ENCODE measurements at places on chromosomes 12 and 14.

DNA sequence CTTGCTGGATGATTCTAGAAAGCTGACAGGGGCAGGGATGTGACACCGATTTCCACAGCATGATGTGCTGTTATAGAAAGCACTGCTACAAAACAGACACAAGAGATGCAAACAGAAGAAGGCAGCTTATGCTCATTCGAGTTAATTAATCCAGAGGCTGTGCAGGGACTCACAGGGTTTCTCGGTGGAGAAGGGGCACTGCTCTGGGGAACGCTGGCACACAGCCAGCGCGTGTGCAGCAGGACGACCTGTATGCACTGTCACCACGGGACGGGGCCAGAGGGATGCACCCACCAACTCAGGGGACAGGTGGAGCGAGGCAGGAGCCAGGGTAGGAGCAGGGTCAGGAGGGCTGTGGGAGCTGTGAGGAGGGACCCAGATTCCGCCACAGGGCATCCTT is 143.5 kb downstream of the RIMBP2 start:
- no peak for DNase-seq

DNA sequence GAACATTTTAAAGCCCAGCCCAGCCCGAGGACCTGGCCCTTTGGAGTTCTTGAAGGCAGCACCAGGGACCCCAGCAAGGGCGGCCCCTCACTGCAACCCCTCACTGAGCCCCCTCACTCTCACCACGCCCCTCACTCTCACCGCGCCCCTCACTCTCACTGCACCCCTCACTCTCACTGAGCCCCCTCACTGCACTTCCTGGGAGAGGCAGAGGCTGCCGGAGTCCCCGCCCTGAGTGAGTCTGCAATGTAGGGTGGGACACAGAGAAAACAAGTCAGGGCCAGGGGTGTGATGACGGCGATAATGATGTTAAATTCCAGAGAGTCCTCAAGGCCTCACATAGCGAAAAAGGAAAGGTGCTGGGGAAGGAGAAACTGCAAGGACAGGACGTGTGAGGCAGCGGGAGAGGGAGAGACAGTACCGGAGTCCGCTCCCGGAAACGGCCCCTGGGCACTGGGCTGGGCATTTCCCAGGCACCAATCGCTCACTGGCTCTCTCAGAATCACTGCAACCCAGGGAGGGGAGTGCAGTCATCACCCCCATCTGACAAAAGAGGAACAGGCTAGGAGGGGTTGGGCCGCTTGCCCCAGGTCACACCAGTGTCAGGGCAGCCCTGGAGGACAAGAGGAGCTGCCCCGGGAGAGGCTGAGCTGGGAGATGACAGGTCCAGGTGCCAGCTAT is 24.9 kb downstream of the CCDC88C start:
- no peak for DNase-seq

GRCh38 chr14:80678436-80678835 is 263.1 kb downstream of the CEP128 start:
- DNase-seq: no peak

GRCh38 chr12:59432057-59432456 is 163.8 kb upstream of the SLC16A7 start:
- no peak for DNase-seq

- peak; percentile 16 for DNase-seq
Measured at GRCh38 chr14:94548999-94549985, 11.9 kb upstream of the SERPINA4 start.

DNA sequence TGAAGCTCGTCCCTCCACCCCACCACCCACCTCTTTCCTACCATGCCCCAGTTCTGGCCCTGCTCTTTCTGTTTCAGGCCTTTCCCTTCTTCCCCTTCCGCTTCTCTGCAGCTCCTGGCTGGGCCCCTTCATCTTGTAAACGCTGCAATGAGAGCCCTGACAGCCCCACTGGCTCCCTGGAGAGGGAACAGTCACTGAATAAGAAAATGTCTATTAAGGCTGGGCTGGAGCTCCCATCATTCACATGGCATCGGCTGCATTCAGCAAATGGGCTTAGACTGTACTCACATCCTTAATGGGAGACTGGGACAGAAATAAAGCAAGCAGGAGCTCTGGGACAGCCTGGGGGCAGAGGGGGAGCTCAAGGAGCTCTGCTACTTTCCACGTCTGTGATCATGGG is 45.2 kb upstream of the TUNAR start:
- DNase-seq: no peak

DNA sequence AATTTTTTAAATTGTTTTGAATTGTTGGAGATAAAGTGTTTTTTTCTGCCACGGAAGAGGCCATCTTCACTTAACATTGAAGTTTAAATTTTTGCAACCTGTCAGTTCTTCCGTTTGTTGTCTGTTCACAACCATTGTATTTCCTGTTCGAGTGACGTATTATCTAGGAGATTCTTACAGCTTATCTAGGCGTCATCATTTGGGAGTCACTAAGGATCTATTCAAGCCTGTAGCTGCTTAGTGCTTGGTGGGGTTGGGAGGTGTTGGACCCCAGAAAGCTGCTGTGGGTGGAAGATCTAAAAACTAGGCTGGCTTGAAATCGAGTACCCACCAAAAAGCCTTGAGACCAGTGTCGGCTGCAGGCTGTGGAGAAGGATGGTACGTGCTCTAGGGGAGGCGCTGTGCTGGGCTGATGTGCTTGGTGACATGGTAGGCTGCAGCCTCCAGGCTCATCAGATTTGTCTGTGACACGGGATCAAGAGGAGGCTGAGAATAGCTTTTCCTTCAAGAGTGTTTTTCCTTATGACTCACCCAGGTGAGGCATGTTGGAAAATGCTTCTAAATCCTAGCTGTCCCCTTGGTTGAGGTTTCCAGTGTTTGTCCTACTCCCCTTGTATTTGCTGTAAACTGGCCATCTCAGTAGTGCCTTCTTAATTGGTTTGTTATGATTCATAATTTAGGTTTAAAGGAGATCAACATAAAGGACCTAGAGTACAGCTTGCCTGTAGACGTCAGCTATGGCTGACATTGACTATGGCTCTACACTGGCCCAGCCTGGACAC is 57.8 kb downstream of the ATG14 start:
- DNase-seq: no peak

- no peak for DNase-seq
Measured at GRCh38 chr14:93970965-93971634, 5.3 kb downstream of the ASB2 start.

DNA sequence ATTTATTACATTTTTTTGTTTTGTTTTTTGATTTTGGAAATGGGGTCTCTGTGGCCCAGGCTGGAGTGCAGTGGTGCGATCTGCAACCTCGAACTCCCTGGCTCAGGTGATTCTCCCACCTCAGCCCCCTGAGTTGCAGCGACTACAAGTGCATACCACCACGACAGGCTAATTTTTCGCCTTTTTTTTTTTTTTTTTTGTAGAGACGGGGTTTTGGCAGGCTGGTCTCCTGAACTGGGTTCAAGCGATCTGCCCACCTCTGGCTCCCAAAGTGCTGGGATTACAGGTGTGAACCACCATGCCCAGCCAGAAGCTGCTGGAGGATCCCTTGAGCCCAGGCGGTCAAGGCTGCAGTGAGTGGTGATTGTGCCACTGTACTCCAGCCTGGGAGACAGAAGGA is 2.3 kb downstream of the MON2 start:
- no peak for DNase-seq

DNA sequence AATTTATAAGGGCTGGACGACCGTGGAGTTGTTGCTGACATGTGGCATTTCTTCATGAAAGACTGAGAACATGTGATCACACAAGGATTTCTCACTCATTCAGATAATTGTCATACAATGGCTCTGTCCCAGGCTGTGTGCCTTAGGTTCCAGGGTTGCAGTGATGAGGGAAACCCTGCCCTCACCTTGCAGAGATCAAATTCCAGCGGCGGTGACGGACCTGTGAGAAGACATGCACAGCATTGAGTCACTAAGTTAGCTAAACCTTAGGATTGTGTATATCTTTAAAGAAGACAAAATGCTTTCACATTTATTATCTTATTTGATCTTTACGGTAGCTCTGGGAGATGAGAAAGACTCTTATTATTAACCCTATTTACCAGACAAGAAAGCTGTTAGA is 1029.1 kb downstream of the BCL11B start:
- DNase-seq: no peak

DNA sequence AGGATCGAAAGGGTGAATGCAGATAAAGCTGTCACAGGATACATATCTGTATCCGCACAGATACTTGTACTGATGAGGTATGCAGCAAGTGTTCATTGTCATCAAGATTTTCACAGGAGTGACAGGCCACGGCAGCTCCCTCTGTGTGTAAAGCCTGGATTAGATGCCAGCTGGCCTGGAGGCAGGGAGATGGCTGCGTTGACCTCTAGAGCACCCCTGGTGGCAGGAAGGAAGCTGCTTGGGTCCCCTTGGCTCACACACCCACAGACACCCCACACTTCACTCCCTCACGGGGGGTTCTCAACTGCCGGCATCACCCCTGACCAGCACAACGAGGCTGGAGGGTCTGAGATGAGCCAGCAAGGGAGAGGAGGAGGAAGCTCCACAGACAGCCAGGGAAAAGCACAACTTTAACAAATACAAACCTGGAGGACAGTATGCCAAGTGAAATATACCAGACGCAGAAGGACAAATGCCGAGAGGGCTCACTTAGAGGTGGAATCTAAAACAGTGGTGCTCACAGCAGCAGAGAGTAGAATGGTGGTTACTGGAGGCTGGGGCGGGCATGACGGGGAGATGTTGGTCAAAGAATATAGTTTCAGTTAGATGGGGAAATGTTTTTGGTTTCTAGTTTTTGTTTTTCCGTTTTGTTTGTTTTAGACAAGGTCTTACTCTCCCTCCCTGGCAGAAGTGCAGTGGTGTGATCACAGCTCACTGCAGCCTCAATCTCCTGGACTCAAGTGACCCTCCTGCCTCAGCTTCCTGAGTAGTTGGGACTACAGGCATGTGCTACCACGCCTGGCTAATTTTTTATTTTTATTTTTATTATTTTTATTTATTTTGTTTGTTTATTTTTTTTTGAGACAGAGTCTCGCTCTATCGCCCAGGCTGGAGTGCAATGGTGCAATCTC is 45.7 kb downstream of the TEAD4 start:
- no peak for DNase-seq

DNA sequence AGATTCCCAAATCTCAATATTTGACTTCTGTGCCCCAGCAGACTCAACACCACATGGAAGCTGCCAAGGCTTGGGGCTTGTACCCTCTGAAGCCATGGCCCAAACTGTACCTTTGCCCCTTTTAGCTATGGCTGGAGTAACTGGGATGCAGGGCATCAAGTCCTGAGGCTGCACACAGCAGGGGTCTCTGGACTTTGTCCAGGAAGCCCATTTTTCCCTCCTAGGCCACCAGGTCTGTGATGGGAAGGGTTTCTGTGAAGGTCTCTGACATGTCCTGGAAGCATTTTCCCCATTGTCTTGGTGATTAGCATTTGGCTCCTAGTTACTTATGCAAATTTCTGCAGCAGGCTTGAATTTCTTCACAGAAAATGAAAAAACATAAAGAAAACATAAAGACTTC is 762.3 kb downstream of the GALC start:
- no peak for DNase-seq

GRCh38 chr14:66037361-66037760 is 448.8 kb upstream of the CCDC196 start:
- no peak for DNase-seq

DNA sequence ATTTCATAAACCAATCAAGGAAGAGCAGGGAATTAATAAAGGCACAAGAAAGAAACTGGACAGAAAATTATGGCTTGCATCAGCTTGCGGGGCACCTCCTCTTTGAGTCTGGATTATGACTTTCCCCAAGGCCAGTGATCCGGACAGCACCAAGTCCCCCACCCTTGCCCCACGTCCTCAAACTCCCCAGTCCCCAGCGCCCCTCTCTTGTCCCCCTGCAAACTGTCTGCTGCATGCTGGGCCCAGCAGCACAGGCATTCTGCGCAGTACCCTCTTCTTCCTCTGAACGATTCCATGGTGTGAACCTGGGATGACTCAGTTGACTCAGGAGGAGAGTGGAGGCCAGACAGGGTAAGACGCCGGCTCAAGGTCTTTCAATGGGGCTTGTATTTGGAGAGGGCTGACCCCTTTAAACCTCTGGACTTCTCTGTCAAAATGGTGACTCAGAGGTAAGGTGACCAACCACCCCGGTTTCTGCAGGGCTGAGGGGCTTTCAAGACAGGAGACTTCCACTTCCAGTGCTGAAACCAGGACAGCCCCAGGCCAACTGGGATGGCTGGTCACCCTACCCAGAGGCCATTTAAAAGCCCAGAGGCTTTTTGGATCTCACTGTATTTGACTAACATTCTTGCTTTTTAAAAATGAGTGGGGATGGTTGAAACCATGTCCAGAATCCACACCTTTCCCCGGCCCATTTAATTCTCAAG is 13.5 kb downstream of the C14orf132 start:
- no peak for DNase-seq

DNA sequence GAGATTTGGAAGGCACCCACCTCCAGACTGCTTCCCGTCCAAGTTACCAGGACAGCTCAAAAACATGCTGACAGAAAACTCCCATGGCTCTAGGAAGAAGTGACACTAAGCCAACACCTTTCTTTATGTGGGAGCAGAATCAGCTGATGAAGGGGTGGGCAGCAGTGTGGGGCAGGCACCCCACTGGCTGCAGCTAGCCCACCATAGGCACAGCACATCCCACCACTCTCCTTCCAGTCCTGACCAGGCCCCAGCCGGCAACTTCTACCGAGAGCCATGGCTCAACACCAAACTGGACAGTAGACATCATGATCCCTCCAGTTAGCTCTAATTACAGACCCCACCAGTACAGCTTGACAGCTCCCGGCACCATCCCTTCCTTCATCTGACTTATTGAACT is 45.0 kb downstream of the SH2B3 start:
- no peak for DNase-seq

GRCh38 chr12:33044447-33044846 is 147.9 kb upstream of the PKP2 start:
- no peak for DNase-seq

GRCh38 chr14:97620066-97620465 is 822.9 kb downstream of the VRK1 start:
- DNase-seq: no peak

- no peak for DNase-seq
Measured at GRCh38 chr12:49942921-49943624, 7.5 kb upstream of the AQP2 start.

DNA sequence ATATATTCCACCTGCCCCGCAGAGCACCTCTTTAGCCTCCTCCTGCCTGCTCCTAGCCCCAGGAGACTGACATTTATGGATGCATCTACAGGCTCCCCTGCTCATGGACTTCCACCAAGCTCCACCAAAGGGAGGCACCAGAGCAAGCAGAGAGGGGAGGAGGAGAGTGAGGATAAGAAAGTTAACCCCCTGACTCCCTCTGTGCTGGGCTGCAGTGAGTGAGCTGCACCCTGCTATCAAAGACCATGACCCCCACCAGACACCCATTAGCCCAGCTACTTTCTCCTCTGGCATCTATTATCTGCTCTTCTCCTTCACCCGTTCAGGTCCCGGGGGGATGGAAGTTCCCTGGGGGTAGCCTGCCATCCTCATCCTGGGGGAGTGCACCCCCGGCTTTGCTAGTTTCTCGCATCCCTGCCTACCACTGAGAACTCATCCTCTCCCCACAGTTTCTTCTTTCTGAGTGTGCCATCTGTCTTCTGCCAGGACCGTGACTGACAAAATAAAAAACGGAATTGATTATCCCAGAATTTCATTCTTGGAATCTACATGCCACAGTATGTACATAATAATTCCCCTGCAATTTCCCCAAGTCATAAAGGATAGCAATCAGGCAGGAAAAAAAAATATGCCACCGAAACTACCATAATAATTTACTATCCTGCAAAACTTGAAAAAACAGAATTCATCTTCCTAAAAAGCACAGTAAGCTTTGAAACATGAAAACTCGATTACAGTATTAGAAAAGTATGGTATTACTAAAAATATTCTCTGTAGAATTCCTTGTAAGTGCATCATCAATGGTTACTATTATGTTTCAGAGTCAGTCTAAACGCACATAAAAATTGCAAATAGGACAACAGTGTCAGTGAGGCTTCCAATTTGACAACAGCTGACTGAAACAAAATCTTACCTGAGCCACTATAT is 45.2 kb downstream of the FOXN3 start:
- no peak for DNase-seq

All from C1 segment of cervical spinal cord (tissue), 14 donors.